NCI-H510A (cell line): ENCODE measurements at places on chromosomes 1 and 21.

- no peak for DNase-seq
Observed at GRCh38 chr1:1173793-1174415, at the start of gene TTLL10. Gene TTLL10 (plus strand): TSS chr1:1173880. CDS start chr1:1179216, 5,336 bp downstream.

DNA sequence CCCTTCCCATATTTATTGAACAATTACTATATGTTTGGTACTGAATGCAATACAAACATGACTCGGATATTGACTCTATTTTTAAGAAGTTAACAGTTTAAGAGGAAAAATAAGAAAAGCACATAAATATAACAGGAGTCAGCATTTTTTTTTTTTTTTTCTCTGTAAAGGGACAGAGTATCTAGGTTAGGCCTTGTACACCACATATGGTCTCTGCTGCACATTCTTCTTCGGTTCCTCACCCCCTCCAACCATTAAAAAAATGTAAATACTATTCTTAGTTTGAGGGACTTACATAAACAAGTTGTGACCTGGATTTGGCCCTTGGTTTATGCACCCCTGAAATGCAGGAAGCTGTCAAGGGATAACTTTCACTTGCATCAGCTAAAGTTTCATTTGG lies 40.4 kb downstream of the PHC2 start:
- DNase-seq = no peak

DNA sequence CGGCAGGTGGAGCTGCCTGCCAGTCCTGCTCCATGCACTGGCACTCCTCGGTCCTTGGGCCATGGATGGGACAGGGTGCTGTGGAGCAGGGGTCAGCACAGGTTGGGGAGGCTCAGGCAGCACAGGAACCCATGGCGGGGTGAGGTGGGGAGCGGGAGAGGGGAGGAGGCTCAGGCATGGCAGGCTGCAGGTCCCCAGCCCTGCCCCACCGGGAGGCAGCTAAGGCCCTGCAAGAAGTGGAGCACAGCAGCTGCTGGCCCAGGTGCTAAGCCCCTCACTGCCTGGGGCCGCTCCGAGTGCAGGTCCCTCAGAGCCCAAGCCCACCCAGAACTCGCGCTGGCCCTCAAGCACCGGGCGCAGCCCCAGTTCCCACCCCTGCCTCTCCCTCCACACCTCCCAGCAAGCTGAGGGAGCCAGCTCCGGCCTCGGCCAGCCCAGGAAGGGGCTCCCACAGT lies 691 bp upstream of the GBP5 start:
- DNase-seq = no peak

GRCh38 chr21:44996983-44997936 lies 57.4 kb downstream of the SLX9 start:
- DNase-seq = no peak

GRCh38 chr1:59360170-59360569 lies 63.3 kb downstream of the FGGY start:
- DNase-seq = no peak

- no peak for DNase-seq
Observed at GRCh38 chr1:92408825-92409224, 77.9 kb downstream of the GFI1 start.

DNA sequence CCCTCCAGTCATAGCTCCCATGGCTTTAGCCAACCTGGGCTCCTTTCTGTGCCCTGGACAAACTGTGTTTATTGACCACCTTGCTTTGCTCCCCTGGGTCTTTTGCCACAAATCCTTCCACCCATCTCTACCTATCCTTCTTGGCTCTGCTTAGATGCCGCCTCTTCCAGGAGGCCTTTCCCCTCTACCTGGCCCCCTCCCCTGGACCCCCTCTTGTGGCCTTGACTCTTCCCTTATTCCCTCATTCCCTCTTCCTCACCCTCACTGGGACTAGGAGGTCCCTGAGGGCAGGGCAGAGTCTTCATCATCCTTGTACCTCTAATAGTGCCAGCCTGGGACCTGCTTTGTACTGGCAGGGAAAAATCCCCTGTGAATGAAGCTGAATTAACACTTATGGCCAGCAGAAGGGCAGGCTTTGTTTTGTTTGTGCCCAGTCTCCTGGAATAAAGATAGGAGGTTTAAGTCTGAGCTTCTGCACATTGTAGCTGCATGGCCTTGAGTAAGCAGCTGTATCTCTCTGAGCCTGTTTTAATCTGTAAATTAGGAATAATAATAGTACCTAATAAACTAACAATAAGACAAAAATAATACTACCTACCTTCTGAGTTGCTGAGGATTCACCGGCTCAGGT lies 13.7 kb downstream of the PTPRU start:
- DNase-seq = no peak

DNA sequence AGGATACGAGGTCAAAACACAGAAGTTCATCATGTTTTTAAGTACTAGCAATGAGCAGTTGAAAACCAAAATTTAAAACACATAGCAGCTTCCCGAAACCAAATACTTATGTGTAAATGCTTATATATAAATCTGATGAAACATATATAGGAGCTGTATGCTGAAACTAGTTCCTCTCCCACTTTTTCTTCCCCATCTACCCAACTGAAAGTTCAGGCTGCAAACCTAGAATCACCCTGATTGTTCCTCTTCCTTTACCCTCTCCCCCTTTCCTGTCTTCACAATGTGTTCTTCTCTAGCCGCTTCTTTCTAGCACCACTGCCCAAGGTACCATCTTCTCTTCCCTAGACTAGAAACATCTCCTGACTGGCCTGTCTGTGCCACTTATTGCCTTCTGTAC lies 90.6 kb downstream of the ST3GAL3 start:
- DNase-seq = no peak

DNA sequence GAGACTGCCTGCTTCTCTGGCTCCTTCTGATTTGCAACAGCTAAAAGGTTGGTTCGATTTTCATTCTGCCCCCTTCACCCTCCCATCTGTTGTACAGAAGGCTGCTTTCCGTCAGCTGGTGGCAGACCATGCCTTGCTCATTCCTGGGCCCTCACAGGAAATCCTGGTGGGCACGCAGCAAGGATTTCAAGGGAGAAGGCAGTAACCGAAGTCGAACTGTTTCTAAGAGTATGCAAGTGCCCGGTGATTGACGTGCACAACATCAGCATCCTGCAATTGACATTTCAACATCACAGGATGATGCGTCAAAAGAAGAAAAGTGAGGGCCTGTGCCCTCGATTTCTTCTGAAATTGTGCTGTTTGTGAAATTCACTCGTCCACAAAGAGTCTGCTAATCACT lies 83.8 kb downstream of the PLPP3 start:
- no peak for DNase-seq

DNA sequence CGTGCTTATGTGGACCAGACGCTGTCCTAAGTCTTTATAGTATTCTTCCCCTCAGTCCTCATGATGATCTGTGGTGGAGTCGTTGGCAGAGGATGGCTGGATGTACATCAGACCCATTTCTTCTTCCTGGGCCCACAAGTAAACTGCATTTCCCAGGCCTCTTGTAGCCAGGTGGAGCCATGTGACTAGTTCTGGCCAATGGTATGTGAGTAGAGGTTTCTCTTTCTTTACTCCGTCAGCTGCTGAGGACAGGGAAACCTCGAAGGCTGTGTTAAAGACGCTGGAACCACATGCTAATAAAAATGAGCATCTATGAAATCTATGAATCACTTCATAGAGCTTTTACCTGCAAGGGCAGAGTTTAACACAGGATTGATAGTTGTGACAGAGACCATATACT lies 18.7 kb upstream of the ZNF362 start:
- DNase-seq = no peak

DNA sequence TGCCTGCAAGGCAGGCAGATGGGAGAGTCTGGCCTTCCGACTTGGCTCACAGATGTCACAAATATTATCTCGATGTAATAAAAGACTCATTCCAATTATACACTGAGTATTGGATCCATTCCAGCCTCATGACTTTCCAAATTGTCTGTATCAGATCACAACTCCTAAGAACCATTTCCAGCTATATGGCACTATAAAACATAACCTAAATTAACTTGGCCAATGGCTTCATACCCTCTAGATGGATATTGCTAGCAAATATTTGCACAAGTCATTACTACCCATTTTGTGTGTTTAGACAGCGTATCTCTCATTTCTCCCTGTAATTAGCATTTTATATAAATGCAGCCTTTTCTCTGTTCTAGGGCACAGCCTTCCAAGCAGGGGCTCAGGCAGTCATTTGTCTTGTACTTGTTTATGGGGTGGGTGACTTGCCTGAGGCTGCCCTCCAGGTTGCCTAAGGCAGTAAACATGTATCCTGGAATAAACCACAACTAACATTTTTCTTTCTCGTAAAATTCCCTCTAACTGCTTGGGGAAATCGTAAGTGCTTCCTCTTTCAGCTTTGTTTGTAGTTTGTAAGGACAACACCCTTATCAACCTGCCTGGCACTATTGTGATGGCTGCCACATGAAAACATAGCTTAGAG lies 70.6 kb upstream of the KCNJ6 start:
- DNase-seq = no peak

DNA sequence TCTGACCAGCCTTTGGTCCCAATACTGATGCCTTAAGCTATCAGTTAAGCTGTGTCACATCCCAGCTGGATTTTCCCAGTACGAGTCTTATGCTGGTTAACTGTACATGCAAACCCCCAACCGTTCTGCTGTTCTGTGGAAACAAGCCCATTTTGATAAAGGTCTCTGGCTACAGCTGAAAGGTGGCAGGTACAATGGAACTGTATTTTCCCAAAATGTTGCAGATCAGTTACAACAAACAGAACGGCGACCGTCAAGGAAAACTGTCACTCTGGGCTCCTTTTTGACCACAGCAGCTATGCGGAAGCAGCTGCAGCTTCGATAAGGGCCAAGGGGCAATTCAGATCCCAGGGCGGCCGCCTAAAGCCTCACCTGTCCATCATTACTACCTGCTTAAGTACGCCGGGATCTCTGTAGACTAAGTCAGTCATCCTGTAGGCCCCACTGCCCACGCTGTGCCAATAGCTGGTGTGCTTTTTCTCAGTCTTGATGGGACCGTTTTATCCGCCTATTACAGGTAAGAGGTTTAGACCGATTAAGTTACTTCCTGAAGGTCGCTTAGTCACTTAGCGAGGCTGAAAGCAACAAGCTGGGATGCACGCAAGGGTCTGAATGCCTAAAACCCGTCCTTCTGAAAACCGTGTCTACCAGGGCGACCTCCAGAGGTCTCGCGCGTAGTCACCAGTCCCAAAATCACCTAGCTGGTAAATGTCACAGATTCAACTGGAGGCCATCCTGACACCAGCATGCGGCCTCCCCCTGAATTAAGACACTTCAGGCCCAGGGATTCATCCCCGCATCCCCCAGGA lies 11.1 kb upstream of the RAB42 start:
- no peak for DNase-seq

GRCh38 chr1:227744668-227745067 lies 9.4 kb downstream of the SNAP47 start:
- DNase-seq = no peak

DNA sequence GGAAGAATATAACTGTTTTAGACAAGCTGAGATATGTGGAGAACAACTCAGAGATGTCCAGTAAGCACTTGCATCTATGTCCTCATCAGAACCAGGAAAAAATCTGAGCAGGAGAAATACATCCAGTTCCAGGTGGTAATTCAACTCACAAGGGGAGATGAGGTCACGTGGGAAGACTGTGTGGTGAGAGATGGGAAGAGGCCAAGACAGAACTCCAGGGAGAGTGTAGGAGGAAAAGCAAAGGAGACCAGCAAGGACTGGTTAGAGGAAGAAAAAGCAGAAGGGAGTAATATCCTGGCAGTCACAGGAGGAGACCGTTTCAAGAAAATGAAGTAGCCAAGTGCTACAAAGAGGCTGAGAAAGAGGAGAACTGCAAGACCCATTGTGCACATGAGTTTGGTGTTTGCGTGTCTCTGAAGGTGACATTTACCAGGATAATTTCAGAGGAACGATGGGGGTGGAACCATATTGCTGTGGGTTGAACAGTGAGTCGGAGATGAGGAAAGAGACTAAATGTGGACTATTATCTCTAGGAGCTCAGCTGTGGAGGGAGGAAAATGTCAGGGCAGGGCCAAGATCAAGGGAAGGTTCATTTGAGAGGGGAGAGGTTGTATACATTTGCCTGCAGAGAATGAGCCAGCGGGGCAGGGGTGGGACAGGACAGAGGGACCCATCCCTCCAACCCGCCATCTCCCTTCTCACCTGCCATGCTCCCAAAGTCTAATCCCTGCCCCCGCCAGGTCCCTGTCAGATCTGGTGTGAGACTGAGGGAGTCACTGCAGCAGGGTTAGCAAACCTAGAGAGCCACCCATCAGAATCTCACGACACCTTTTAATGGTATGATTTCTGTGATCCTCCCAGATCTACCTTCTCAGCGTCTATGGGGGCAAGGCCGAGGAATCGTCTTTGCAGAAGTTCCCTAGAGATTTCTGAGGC lies 24.9 kb downstream of the SUSD4 start:
- DNase-seq = no peak

GRCh38 chr21:26776310-26777021 lies 68.7 kb downstream of the ADAMTS1 start:
- DNase-seq = no peak

- no peak for DNase-seq
Observed at GRCh38 chr21:21722731-21723130, 724.5 kb downstream of the NCAM2 start.

- no peak for DNase-seq
Observed at GRCh38 chr1:111468717-111469100, 5.1 kb upstream of the C1orf162 start.

GRCh38 chr1:243421784-243422183 lies 165.9 kb downstream of the SDCCAG8 start:
- peak; percentile 50 for DNase-seq

DNA sequence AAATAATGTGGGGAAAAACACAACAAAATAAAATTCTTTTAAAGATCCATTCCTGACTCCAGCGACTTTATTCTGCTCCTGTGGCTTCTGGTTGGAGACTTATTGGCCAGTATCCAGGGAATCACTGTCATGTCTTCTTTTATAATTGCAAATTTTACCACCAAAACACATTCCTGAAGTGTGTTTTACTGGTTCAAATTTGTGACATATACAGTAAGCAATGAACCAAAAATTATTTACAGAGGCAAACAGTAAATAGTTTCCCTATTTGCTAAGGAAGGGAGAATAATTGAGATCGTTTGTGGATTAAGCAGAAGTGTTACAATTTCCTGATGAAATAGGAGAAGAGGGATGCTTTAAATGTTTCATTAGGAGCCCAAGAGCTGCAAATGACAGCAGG lies 118.7 kb downstream of the ZNF281 start:
- no peak for DNase-seq

DNA sequence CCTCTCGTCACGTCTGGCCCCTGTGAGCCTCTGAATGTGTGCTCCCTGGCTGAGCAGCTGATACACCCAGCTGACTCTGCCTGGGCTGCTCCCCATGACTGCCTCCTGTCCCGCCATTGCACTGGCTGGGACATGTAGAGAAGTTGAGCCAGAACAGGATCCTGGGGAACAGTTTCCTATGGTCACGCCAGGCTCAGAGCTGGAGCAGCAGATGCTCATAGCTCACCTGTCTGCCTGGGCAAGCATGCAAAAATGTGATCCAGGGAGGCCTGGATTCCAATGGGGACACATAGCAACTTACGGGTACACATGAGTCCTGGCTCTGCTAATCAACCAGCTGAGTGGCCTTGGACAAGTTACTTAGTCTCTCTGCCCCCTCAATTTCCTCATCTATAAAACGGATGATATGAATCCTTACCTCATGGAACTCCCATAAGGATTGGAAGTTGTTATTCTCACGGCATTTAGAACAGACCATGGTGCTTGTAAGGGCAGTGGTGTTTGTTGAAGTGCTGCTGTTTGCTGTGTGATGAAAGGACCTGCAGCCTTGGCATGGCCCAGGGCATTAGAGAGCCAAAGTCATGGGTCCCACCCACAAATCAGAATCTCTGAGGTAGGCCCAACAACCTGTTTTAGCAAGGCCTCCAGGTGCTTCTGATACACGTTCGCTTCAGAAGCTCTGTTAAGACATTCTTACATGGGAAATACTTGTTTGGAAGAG lies 150.3 kb upstream of the VANGL1 start:
- no peak for DNase-seq

GRCh38 chr1:202967684-202968281 lies 726 bp upstream of the CYB5R1 start:
- DNase-seq = no peak

GRCh38 chr1:42138586-42138985 lies 14.6 kb upstream of the GUCA2B start:
- DNase-seq = no peak
